Kidney epithelial cell (primary cell): ENCODE measurements at places on chromosomes 2 and 18. TPM values are rescaled to one million over a fixed set of nuclear protein-coding genes. Genes with fewer than 3 reads are reported as not detected.

TMEM182 gene
- total RNA-seq = 4.7 and 5.9 TPM in 2 replicates

XDH gene
- total RNA-seq = 4.4 and 4.9 TPM in 2 replicates

ZSWIM2 gene
- not detected in 2 replicates for total RNA-seq

ALPG gene
- total RNA-seq = not detected in 2 replicates

DOCK10 gene
- 1.2 and 5.0 TPM in 2 replicates for total RNA-seq

CD8B2 gene
- total RNA-seq = not detected in 2 replicates

SLC9A4 gene
- total RNA-seq = 2.2 and 3.2 TPM in 2 replicates

GTF3C2 gene
- 53.1 and 54.9 TPM in 2 replicates for total RNA-seq

DNA sequence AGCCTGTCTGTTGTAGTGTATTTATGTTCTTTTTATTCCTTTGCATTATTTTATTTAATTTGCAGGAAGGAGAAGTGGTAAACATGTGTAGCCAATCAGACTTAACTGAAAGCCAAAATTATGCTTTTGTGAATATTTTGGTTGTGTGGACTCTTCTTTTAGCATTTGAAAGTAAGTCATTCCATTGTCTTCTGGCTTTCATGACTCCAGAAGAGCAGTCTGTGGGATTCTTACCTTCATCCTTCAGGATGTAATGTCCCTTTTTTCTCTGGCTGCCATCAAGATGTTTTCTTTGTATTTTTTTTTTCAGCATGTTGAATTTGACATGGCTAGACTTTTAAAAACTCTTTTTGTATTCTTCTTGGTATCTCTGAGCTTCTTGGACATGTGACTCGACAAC, 895.2 kb upstream of the ZEB2 start:
- DNase-seq = no peak

GRCh38 chr2:95722131-95722697, 130.4 kb downstream of the TRIM43 start:
- no peak for DNase-seq

DNA sequence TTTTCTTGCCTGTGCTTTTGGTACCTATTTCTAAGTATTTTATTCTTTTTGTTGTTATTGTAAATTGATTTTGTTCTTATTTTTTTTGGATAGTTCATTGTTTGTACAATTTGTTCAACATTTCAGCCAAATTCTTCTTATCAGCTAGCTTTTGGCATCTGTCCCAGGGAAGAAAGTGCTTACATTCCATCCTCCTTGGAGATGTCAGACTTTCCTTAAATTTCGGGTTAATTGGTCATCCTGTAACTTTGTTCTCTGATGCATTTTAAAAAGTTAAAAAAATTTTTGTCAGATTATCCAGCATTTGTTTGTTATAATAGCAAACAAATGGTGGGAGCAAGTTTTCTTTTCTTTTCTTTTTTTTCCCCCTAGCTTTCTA, 60.3 kb downstream of the PTH2R start:
- no peak for DNase-seq

- no peak for DNase-seq
These were observed 662.3 kb downstream of the IRS1 start for GRCh38 chr2:226137201-226137811.

DNA sequence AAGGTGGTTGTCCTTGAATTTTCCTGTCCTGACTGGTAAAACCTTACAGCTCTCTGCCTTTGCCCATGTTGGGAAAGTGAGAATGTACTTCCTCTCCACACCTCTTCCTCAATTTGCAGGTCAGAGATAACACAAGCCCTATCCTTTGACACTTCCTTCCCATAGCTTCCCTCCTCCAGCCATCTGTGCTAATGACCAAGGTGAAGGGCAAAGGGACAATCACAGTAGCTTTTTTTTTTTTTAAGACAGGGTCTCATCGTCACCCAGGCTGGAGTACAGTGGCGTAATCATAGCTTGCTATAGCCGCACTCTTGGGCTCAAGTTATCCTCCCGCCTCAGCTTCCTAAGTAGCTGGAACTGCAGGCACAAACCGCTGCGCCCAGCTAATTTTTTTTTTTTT, 24.3 kb upstream of the STPG4 start:
- no peak for DNase-seq

GRCh38 chr2:119788752-119789151, 29.0 kb downstream of the PTPN4 start:
- no peak for DNase-seq

DNA sequence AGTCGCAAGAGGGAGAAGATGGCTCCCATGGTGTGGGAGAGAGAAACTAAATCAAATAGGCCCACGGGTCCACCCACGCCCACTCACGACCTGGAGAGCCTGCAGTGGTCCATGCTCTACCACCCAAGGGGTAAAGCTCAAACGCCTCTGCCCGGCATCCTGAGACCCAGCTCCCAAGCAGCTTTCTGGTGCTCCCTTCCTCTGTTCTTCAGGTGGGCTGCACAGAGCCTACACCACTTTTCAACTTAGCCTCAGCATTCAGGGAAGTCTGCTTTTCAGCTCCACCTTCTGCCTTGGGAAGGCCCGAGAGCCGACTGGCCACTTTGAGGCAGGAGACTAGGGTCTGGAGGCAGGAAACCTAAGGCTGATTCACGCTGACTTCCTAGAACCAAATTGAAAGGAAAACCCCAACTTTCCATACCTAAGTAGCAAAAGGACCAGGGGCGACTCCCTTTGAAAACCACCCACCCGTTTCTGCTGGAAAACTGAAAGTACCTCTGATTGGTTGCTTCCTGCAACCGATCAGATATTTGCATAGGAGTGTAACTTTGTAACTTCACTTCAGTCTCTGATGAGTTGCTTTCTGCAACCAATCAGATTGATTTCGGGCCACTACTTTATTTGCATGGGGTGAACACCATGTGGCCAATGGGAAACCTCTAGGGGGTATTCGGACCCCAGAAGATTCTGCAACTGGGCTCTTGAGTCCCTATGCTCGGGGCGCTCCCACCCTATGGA, 26.8 kb upstream of the SPATA3 start:
- no peak for DNase-seq

GRCh38 chr2:205563646-205564045, 118.7 kb upstream of the NRP2 start:
- DNase-seq = no peak

GRCh38 chr2:126963390-126963789, 64.7 kb downstream of the TEX51 start:
- DNase-seq = no peak
